ENCODE measurements at places on chromosomes 7 and 10.
A peak's percentile ranks its signal among the peaks of the same experiment; 100 is the strongest.

GRCh38 chr10:43973801-43974200, 325.1 kb upstream of the ZNF32 start:
- DNase-seq = no peak

DNA sequence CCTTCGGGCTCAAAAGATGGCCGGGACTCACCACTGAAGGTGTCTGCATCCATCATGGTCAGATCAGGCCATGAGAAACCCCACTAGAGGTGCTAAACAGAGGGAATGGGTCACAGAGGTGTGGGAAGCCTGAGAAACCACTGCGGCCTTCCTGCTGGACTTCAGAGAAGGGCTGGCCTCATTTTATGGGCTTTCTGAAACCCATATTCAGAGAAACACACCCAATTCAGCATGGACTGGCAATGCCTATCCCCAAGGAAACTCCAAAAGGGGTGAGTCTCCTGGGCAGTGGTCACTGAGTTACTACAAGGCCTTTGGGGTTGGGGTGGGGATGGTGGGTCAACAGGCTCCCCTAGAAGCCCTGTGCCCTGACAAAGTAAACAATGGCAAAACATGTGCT, 58.0 kb downstream of the DLG5 start:
- DNase-seq = no peak

DNA sequence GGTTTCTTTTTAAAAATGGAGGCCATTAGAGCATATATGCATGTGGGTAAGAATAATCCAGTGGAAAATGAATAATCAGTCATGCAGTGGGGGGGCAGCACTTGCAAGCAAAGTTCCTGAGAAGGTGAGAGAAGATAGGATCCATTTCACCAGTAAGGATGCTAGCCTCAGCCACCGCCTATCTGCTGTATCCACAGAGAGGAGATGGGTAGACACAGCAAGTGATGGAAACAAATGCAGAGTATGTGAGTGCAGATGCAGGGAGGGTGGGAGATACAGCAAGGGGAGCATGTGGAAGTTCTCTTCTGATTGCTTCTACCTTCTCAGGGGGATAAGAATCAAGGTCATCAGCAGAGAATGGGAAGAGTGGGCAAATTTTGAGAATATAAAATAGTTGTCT, 171.4 kb upstream of the PDE1C start:
- DNase-seq = no peak

DNA sequence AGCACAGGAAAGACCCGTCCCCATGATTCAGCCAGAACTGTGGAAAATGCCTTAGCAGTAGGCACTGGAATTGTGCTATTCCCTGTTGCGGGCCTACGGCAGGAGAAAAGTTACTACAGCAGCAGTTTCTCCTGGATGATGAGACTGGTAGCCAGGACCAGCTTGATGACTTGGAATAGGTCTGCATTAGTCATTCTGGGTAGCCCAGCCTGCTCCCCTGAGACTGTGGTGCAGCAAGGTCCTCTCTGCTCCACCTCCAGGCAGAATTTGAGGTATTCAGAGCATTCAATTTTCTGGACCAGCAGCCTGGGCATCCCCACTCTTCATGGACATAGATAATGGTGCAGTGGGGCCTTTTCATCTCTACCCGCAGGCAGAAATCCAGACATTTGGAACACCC, 490.0 kb downstream of the SH2D4B start:
- no peak for DNase-seq

- DNase-seq = no peak
Measured at GRCh38 chr10:129774082-129774735, 189.9 kb downstream of the EBF3 start.

GRCh38 chr7:152568972-152569371, 107.0 kb downstream of the XRCC2 start:
- no peak for DNase-seq

DNA sequence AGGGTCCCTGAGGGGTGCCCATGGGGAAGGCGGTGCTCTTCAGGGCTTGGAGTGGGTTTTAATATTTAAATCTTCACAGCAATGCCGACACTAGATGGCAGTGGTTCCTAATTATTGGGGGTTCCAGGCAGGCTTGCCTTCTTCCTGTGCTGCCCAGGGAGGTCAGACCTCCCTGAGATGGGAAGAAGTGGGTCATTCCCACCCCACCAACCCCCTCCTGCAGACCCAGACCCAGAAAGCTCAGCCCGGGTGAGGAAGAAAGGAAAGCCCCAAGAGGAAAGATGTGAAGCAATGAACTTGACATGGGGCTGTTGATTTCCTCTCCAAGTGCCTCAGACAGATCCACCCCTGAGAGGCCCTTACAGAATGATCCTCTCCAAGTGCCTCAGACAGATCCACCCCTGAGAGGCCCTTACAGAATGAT, 85.1 kb upstream of the LANCL2 start:
- peak; percentile 77 for DNase-seq

DNA sequence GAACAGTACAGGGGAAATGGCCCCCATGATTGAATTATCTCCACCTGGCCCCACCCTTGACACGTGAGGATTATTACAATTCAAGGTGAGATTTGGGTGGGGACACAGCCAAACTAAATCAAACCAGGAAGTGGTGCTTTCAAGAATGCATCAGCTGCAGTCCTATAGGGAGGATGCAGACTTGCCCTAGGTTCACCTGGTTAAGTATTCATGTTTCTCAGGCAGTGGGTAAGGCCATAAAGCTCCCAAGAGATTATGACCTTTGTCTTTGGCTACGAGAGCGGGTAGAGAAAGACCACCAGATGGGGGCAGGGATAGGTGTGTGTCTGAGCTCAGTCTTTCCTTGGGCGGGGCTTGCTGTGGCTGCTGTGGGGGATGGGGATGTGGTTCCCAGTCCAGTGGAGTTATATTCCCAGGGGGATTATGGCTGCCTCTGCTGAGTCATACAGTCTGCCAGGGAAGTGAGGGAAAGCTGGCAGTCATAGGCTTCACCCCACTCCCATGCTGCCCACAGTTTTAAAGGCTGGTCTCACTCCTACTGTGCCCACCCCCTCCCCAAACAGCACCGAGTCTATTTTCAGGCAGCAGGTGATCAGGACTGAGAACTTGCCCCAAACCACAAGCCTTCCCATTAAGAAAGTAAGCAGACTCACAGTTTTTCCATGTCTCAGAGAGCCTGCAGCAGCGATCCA, 8.4 kb upstream of the R3HCC1L start:
- no peak for DNase-seq

DNA sequence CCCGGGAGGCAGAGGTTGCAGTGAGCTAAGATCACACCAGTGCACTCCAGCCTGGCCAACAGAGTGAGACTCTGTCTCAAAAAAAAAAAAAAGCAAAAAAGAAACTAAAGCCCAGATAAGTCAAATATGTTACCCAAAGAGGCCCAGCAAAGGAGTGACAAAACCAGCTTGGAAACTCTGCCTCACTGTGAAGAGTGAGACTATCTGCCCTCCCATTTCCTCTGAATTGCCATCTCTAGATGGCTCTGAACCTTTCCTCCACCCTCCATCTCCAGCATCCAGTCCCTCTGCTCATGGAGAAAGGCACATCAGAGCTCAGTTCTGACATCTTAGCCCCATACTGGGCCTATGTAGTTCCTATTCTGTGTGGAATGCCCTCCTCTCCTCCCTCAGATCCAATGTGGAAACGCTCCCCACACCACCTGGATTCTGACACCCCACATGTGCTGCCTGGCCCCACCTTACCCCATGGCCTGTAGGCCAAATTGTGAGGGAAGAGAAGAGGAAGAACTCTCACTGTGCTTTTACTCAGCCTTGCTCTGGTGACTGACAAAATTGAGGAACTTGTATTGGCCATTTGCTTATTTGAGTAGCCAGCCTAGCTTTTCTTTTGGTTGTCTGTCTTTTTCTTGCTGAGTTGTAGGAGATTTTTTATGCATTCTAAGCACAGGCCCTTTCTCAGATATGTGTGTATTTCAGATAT, 18.0 kb upstream of the NUDCD3 start:
- no peak for DNase-seq

DNA sequence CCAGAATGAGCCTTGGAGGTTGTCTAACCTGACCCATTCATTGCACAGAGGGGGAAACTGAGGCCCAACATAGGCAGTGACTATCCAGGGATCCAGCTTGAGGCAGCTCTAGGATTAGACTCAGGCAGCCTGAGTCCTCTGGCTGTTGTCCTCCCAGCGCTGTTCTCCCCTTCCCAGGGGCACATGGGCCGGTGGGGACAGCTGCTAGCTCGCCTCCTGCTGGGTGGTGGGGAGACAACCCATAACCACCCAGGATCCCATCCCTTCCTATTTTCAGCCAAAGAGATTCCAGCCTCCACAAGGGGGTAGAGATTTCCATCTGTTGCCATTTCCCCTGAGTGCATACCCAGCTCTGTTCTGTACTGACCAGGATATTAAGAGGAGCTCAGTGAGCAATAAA, 145.1 kb upstream of the GPR26 start:
- no peak for DNase-seq

DNA sequence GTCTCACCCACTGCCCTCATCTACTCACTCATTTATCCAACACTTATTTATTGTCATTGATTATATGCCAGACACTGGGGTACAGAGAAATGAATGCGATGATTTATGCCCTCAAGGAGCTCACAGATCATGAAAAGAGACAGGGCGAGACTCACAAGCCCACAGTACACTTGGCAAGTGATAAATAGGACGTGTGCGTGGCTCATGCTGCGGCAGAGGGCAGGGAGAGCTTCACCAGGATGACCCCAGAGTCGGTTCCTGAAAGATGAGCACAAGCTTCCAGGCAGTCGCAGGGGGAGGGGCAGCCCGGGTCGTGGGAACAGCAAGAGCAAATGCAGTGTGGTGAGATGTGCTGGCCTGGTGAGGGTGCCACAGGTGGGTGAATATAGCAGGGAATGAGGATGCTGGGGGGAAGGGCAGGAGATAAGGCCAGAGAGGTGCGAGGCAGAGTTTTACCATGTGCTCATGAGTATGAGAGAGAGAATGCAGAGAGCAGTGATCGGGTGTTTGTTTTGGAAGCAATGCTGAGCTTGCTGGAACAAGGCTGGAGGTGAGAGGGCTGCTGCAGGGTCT, 70.9 kb downstream of the ATXN7L1 start:
- DNase-seq = no peak

DNA sequence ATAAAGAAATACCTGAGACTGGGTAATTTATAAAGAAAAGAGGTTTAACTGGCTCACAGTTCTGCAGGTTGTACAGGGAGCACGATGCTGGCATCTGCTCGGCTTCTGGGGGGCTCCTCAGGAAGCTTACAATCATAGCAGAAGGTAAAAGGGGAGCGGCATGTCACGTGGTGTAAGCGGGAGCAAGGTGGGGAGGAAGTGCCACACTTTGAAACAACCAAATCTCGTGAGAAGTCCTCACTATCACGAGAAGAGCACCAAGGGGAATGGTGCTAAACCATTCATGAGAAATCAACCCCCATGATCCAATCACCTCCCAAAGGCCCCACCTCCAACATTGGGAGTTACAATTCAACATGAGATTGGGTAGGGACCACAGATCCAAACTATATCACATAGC, 67.7 kb downstream of the AKR1B1 start:
- no peak for DNase-seq

GRCh38 chr7:17391366-17391765, 92.9 kb downstream of the AHR start:
- no peak for DNase-seq

DNA sequence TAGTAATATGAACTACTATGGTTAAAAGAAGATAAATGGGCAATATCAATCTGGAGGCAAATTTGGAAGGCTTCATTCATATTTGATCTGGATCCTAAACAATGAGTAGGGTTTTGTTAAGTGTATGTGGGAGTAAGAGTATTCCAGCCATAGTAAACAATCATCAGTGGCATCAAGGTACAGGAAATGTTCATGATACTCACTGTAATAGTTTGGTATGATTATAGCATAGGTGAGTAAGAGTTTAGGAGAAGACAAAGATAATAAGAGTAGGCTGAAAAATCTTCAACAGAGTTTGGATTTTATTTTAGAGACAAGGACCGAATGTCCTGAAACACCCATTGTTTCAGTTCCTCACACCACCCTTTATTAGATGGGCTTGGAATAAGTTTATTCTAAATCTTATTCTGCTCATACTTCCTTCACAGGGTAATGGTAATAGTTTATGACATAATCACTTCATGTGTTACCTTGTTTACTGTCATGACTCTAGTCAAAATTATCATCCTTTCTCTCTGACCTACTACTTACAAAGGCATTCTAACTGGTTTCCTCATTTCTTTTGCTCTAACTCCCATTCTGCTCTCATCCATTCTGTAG, 38.9 kb downstream of the BRAF start:
- DNase-seq = no peak

- no peak for DNase-seq
Measured at GRCh38 chr7:101705331-101705730, 76.2 kb upstream of the MYL10 start.

- DNase-seq = no peak
Measured at GRCh38 chr7:157126921-157127320, 11.8 kb upstream of the UBE3C start.

DNA sequence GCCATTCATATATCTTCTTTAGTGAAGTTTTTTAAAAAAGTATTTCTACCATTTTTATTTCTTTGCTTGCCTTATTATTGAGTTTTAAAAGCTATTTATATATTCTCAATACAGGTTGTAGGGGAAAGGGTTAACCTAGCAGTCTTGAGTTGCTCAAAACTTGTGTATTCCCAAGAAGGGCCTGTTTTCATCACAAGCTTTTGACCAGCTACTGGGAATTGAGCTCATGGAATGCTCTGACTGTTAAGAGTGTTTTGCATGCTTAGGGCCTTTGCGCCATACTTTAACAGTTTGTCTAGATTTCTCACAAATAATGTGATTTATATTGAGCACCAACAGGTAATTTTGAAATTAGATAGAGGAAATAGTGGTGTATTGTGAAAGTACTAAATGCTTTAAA, 72.0 kb upstream of the CALCR start:
- no peak for DNase-seq
